ENCODE measurements at places on chromosomes 5 and 9. TPM values are rescaled to one million over a fixed set of nuclear protein-coding genes. Genes with fewer than 3 reads are reported as not detected.
A peak's percentile ranks its signal among the peaks of the same experiment; 100 is the strongest.

The GABRA6 gene
- total RNA-seq, result not detected

The OR1J2 gene
- total RNA-seq, result not detected

DNA sequence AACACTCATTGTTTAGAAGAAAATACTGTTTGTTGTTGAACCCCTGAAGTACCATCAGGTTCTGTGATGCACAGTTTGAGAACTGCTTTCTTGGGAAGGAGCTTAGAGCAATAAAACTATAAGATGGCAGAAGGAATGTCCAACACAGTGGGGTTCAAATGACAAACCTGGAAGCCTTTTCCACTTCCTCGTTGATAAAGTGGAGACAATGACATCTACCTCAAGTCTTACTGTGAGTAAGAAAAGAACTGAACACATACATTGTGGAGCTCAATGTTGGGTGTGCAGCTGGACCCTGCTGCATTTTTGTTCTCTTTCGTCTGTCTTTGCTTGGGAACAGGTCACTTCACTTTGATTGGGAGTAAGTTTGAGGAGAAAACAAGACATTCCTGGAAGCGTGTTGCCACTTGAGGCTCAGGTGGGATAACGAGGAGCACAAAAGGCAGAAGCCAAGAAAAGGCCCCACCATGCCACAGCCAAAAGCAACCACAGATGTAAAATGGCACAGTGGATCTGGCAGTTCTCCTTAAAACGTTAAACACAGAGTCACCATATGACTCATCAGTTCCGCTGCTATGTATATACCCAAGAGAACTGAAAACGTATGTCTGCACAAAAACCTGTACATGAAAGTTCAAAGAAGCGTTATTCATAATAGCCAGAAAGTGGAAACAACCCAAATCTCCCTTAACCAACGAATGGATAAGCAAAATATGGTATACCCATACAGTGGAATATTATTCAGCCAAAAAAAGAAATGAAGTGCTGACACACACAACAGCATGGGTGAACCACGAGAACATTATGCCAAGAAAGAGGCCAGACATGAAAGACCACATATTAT lies 42.9 kb upstream of the SUB1 start:
- DNase-seq, result peak; percentile 13

DNA sequence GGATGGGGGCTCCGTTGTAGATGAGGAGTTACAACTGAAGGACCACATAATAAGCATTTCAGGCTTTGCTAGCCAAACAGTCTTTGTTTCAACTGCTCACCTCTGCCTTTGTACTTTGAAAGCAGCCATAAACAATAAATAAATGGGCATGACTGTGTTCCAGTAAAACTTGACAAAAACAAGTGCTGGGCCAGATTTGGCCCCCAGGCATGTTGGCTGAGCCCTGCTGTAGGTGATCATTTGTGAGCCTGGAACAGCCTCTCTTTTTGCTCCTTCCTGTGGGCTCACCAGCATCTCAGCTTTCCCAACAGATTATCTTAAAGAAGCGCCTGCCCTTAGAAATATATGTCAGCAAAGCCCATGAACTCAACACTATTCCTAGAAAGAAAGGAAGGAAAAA lies 149.4 kb downstream of the GOLPH3 start:
- DNase-seq, result no peak

The TGFBI gene
- total RNA-seq, result 2,194 TPM

The KIF12 gene
- not detected for total RNA-seq

GRCh38 chr9:79430619-79431018 lies 141.1 kb upstream of the TLE4 start:
- no peak for DNase-seq

DNA sequence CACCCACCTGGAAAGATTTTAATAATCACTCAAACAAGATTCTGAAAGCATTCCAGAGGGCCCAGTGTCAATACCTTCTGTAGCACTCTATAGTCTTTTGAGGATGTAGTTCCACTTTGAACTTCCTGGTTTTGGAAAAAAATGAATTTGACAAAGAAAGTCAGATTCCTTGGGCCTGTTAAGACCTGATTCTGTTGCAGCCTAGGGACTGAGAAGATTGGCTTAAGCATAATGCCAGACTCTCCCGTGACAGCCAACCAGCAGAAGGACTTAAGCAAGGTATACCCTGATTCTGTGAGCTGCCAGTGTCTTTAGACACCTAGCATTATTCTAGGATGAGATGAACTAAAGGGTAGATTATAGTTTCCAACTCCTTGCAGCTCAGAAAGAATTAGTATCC lies 6.8 kb downstream of the SPINK5 start:
- no peak for DNase-seq

- DNase-seq, result no peak
Measured at GRCh38 chr9:117072216-117072615, 342.6 kb downstream of the ASTN2 start.

DNA sequence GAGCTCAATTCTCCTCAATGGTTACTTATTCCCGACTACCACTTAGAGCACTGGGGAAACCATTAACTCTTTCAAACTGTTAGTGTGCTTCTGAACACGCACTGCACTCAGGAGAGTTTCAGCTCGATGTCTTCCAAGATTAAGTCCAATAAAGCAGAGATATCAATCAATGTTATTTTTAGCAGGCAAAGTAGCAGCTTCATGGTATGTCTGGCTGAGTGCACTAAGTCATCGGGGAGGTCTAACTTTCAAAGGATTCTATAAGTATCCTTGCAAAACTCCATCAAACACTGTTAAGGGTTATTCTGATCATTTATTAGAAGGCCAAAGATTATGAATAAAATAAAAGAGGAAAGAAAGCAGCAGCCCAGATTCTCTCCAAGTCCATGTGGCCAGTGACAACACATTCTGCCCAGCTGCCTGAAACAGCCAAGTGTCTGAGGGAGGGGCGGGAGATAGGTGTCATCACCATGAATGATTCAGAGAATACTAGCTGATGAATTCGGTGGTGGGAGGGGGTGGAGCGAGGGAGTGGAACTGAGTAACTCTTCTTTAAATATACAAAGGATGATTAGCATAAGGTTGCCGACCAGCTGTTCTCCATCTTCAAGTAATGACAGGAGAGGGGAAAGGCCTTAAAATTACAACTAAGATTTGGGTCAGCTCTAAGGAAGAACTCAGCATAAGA lies 21.3 kb downstream of the NREP start:
- DNase-seq, result peak; percentile 98

Data from MG63 (cell line).